ENCODE measurements at places on chromosomes 6 and 20.

DNA sequence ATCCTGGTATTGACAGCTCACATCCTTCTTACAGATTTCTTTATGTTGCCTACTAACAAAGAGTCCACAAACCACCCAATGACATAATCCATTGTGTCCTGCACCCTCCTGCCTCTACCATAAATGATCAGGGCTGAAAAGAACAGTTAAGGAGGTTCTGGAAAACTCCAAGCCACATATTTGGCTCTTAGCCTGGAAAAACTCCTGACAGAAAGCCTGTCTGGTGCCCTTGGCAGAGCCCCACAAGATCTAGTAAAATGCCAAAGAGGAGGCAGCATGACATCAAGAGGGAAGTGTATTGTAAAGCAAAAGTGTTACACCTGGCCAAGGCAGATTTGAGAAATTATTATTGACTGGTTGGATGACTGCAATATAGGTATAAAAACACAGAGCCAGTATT, 126.4 kb upstream of the VGLL2 start:
- DNase-seq = no peak

- peak; percentile 8 for DNase-seq
Observed at GRCh38 chr6:154638369-154638768, 94.8 kb upstream of the SCAF8 start.

DNA sequence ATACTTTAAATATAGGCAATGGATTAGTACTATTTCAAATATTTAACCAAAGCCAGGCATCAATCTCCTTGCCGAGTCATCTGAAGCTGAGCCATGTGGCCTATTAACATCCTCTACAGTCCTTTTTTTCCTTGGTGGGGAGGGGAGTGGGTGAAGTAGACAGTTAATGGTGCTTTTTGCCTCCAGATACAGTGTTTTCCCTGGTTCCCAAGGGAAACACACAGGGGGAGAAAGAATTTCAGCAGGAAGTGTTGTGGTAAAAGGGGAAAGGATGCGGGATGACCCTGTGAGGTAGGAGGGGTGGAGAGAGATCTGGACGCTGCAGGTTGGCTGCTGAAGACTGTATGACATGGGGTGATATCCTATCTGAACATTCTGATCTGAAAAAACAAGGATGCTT, 9.6 kb downstream of the CLDN20 start:
- peak; percentile 67 for DNase-seq

- DNase-seq = peak; percentile 63
Observed at GRCh38 chr20:63309261-63310071, 16.5 kb downstream of the COL20A1 start.

- DNase-seq = no peak
Observed at GRCh38 chr20:10076126-10077080, 41.6 kb downstream of the ANKEF1 start.

DNA sequence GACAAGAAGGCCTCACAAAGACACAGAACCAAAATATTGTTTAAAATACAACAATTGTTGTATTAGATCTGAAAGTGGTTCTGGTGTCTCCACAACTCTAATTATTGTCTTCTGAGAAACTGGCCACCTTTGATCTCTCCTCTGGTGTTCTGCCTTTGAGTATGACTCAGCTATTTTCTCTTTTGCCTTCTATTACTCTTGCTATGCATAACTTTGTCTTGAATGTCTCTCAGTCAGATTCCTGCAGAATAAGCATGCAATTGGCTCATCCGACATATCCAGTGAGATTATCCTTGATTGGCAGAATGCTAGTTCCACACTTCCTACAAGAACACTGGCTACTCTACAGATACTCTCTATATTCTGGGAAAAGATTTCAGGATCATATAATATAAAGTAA, 14.3 kb upstream of the EPM2A start:
- DNase-seq = peak; percentile 73

GRCh38 chr6:158286413-158286812, 25.9 kb upstream of the TULP4 start:
- DNase-seq = no peak

- DNase-seq = peak; percentile 66
Observed at GRCh38 chr20:45918182-45918737, 6.3 kb upstream of the PLTP start.

DNA sequence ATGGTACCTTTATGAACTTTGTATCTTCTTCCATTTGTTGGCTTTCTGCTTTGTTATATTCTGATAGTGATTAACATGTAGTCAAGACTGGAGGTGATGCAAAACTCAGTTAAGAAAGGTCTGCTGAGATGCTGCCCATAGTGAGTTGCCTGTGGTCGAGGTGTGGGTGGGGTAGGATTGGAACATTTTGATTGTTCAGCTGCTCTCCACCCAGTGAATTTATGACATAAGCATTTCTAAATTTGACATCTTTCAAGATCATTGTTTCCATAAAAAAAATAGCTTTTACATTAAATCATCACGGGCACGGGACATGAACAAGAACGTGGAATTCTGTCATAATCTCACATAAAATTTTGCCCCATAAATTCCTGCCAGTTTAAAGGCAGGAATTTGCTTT, 146.6 kb upstream of the POU3F2 start:
- no peak for DNase-seq

DNA sequence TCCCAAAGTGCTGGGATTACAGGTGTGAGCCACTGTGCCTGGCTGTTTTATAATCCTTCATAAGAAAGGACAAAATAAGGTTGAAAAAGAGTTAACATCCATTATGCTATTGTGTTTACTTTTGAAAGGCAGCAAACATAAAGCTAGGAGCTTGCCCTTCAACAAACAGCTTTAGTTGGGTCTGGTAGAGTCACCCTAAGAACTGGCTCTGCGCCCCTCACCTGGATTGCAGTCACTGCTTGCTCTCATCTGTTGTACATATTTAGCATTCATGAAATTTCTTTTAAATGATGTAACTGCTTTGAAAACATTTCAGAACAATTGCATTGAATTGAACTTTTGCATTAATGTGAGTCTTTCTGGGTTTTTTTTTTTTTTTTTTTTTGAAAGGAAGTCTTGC, 38.9 kb downstream of the JARID2 start:
- DNase-seq = peak; percentile 39

- no peak for DNase-seq
Observed at GRCh38 chr6:33216117-33216649, 7.9 kb downstream of the RING1 start.

DNA sequence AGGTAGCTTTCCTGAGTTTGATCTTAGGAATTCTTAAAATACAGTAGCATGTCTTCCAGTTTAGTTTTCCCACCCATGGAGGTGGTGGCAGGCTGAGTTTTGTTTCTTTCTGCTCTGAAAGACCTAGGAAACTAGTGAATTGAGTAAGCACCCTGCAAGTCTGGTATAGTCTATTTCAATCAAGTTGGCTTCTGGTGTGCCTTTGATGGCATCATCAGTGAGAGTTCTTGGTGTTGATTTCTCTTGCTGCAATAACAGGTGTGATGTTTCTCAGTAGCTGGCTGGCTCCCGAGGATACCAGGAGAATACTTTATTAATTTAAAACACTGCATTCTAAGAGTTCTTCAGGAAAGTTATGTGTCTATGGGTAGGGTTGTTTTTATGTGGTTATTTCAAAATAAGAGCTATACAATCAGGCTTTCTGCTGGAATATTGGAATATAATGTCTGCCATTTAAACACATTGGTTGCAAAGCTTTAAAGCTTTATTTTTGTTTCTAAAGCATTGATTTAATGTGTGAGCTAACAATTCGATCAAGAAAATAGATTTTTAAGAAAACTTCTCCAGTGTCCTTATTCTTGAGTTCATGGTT, 19.0 kb downstream of the VAPB start:
- DNase-seq = no peak

- DNase-seq = no peak
Observed at GRCh38 chr6:43020847-43021246, 576 bp upstream of the RRP36 start.

DNA sequence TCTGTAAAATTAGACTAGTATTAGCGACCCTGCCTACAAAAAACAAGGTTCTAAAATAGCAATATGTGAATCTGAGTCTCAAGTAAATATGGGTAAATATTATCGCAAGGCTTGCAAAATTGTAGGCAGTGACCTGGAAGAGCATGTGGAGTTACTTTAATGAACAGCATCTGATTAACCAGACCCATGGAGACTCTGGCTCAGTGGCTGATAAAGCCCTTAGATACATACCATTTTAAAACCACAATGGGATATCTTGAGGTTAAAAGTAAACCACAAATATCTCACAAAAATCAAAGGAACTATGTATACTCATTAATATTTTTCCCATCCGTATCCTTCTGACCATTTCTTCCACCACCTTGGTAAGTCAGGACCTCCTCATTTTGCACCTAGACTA, 187.0 kb downstream of the MTFR2 start:
- DNase-seq = no peak

DNA sequence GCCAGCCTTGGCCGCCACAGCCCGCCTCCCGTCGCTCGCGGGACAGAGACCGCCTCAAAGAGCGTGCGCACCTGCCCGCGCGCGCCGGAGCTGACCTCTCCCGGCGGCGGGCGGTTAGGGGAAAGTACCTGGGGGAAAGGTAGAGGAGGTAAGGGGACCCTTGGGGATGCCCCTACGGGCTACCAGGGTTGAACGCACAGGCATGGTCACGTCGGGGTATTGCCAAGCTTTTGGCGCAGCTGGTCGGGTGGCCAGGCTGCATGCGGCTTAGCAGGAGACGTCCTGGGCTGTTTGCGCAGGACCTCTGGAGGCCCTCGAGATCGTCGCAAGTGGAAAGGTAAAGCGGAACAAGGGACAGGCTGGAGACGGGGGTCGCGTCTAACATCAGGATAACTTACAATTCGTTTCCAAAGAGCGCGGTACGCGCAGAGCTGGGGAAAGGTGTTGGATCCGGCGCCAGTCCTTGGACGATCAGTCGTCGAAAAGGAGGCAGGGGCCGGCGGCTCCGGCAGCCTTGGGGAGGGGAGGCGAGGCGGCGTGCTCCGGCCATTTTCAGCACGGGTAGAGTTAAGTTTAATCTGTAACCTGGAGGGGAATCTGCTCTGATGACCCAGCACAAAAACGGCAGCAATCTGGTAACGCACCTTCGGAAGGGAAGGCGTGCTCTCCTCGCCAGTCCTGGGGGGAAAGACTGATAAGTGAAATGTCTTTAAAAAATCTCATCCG, 9.0 kb downstream of the GNAS-AS1 start:
- DNase-seq = no peak

GRCh38 chr20:63767886-63768285, 28.3 kb downstream of the SLC2A4RG start:
- DNase-seq = no peak

DNA sequence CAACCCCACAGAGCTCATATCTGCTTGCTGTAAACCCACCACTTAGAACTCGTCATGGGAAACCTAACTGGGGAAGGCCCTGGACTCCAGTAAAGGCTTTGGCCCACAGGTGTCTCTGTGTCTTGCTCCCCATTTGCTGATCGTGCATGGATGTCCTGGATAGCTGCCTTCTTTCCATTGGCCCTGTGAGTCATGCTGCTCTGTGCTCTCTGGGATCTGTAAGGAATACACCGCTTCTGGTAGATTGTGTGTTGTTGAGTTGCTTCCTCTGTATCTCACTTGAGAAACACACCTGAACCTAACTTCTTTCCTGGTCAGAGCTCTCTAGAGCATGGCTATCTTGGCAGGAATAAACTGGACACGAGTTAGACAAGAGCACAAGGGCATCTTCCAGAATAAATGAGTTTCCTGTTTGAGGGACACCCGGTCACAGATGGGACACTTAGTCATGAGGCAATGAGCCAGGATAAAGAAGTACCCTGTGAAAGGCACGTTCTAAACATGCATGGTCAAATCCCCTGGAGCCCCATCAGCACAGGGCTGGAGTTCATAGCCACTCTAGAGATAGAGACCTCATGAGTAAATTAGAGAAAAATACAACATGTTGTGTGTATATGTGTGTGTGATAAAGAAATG, 99.6 kb upstream of the TMEM170B start:
- peak; percentile 72 for DNase-seq

DNA sequence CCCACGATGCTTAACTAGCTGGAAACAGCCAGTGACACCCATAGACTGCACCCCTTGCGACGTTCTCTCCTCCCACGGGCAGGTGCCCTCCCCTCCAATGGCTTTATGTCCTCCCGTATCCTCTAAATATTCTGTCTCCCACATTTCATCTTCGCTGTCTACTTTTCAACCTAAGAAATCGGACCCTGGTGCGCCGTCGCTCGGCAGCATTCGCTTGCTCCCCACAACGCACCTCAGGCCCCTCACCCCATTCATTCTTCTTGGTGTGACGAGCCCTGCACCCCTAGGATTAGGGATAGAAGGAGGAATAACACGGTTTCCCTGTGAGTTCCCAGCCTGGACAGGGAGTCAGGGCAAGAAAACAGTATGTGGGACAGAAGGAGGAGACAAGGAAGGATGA, 74.3 kb upstream of the FOXQ1 start:
- no peak for DNase-seq

- DNase-seq = no peak
Observed at GRCh38 chr6:25369036-25369432, 89.9 kb downstream of the CARMIL1 start.

DNA sequence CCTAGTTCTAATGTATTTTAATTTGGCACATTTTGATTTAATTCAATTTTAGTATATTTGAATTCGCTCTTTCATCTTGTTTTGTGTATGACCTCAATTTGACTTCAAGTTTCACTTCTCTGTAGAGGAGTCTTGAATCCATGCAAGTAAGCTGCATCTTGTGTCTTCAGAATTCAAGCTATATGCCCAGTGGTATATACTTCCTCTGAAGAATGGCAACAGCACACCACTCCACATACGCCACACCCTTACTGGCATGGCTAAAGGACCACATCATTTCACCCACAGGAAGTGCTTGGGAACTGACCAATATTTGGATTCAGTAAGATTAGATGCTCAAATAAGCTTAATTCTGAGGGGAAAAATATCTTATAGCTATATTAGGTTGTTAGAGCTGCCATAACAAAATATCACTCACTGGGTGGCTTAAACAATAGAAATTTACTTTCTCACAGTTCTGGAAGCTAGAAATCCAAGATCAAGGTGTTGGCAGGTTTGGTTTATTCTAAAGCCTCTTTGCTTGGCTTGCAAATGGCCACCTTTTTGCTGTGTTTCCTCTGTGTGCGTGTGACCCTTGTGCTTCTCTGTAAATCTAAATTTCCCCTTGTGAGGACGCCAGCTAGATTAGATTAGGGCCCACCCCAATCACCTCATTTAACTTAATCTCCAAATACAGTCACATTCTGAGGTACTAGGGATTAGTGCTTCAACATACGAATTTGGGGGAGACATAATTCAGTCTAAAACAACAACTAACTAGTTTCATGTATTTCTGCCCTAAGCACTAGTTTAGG, 2.8 kb upstream of the ASF1A start:
- no peak for DNase-seq

DNA sequence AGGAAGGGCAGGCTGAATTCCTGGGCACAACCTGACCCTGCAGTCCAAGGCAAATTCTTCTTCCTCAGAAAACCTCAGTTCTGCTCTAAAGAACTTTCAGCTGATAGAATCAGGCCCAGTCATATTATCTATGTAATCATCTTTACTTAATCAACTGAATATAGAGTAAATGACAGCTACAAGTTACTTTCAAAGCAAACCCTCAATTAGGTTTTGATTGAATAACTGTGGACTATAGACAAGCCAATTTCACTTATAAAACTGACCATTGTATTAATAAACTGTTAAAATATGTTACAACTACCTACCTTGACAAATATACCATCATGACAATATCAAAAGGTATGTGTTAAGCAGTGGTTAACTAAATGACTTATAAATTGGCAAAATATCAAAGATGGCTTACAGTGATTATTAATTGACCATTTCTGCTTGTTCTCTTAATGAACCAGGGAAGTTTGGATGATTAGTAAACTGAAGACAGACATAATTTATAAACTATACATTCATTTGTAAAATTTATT, 46.1 kb upstream of the ADGRF5 start:
- no peak for DNase-seq
